ENCODE measurements at places on chromosomes 6 and 20.

DNA sequence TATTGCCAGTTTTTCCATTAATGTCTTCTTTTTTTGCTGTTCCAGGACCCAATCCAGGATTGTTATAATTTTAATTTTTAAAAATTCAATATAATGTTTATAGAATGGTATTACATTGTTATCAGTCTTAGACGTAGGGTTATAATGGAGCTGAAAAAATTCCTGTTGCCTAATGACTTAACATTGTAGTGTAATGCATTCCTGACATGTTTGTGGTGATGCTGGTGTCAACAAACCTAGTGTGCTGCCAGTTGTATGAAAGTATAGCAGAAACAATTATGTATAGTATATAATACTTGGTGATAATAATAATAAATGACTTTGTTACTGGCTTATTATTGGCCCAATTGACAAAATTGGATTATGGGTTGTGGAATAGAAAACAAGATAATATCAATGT, 30.4 kb downstream of the KIZ start:
- DNase-seq = peak; percentile 74

DNA sequence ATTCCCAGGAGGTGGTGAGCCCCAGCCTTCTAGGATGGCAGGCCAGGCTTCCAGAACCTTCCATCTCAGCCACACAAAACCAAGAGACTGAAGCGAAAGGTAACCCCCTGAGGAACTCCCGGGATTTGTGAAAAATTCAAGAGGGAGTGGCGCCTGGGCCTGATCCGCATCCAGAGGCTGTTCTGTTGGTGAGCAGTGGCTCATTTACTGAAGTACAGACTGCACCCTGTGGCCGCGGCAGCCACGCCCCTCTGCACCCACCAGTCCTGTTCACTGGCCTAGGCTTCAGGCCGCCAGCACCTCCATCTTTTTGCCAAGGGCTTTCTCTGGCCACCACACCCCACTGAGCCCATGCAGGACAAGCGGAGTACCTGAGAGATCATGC, 79.1 kb upstream of the PTPN1 start:
- DNase-seq = no peak

DNA sequence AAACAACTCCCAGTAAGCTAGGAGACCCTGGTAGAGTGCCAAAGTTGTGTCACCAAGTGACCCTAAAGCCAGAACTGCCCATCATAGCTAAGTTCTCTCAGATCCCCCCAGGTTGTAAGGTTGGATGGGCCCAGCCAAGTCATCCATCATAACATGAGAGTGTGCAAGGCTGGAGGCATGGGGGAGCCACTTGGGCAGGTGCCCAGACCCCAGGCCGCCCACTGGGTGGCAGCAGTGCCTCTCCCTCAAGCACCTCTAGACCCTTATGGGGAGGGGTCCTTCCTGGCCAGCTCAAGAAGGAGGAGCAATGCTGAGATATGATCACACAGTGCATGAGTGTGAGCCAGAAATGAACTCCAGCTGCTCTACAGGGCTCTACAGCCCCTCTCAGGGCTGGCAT, 154.5 kb downstream of the MYLK4 start:
- no peak for DNase-seq

- no peak for DNase-seq
These were observed 208.8 kb downstream of the TFAP2B start for GRCh38 chr6:51027283-51028065.

DNA sequence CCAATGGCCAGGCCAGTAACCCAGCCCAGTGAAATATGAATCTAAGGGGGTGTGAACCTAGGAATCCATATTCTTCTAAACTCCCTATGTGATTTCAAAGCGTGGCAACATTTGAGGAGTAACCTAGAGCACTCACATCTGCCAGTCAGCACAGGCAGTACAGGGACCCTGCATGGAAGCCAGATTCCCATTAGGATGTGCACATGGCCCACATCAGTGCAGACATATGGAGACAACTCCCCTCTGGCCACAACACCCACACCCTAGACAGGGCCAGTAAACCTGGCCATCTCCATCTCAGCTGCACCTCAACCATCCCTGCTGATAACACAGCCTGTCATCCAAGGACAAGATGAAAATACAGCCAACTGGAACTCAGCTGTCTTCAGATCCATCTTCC, 56.5 kb downstream of the KIF16B start:
- no peak for DNase-seq

DNA sequence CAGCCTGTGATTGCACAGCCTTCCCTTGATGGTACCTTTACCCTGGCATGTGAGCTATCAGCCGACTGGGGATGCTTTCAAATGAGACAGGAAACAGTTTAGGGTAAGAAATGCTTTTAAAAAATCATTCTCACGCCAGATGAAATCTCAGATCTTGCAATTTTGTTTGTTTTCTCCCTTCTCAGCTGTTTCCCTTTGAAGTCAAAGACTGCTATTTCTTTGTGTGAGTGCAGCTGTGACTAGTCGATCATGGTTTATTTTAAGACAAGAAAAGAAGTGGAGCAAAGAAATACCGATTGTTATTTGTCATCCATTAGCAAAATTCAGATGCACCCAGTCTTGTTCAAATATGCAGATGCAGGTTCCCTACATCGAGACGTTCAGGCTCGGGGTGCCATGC, 489.7 kb downstream of the QKI start:
- no peak for DNase-seq

DNA sequence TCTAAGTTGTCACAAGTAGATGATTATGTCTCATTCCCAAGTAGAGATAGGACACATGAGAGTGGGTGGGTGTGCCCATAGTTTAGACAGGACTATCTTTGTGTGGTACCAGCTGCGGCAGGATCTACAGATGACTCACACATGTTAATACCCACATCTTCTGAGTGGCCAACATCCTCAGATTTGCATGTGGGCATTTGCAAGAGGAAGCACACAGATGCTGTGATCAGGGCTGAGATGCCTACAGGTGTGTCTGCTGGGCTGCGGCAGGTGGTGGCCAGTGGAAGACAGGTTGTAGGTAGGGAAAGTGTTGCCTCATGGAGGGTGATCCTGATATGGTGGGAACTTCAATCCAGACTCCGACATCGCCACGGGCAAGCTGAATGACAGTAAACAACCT, 50.8 kb downstream of the UTRN start:
- DNase-seq = no peak

- no peak for DNase-seq
These were observed 97.0 kb downstream of the SLC23A2 start for GRCh38 chr20:4904127-4904860.

Measured in fibroblast of pulmonary artery (primary cell).